ENCODE measurements at places on chromosomes 16 and 17.

GRCh38 chr17:3004150-3004801, 59.1 kb downstream of the OR1D5 start:
- DNase-seq, result peak; percentile 40

- no peak for DNase-seq
These were observed 337.8 kb upstream of the ZFHX3 start for GRCh38 chr16:73385696-73386095.

- no peak for DNase-seq
These were observed 76.2 kb upstream of the KSR1 start for GRCh38 chr17:27379888-27380533.

GRCh38 chr16:76276745-76277438, at the start of gene CNTNAP4:
Gene CNTNAP4, plus strand, starts transcription at chr16:76277401. Its CDS starts 262 bp downstream, at chr16:76277663.
- no peak for DNase-seq

DNA sequence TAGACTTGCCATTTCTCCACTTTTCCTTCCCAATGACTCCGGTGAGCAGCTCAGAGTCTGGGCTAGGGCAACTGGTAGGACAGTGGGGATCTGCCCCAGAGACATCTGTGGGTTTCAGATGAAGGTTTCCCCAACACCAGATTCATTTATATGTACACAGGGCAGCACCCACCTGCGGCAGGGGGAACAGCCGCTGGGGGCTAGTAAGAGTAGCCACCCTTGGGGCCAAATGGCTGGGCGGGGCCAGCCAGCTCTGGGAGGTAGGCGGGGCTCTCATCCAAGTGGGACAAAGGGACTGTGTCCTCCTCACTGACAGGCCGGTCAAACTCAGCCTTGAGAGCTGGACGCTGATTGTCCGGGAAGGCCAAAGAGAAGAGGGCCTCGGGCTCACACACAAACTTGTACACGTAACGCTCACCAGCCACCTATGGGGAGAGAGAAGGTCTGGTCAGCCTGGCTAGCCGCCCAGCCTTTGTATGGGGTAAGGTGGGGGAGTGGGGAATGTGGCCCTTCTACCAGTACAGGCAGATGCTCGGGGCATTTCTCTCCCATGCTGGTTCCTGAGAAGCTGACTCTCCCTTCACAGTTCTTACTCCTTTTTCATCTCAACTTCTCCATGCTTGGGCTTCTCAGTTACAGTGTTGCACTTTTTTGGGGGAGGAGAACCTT, 17.7 kb downstream of the ETV4 start:
- no peak for DNase-seq

DNA sequence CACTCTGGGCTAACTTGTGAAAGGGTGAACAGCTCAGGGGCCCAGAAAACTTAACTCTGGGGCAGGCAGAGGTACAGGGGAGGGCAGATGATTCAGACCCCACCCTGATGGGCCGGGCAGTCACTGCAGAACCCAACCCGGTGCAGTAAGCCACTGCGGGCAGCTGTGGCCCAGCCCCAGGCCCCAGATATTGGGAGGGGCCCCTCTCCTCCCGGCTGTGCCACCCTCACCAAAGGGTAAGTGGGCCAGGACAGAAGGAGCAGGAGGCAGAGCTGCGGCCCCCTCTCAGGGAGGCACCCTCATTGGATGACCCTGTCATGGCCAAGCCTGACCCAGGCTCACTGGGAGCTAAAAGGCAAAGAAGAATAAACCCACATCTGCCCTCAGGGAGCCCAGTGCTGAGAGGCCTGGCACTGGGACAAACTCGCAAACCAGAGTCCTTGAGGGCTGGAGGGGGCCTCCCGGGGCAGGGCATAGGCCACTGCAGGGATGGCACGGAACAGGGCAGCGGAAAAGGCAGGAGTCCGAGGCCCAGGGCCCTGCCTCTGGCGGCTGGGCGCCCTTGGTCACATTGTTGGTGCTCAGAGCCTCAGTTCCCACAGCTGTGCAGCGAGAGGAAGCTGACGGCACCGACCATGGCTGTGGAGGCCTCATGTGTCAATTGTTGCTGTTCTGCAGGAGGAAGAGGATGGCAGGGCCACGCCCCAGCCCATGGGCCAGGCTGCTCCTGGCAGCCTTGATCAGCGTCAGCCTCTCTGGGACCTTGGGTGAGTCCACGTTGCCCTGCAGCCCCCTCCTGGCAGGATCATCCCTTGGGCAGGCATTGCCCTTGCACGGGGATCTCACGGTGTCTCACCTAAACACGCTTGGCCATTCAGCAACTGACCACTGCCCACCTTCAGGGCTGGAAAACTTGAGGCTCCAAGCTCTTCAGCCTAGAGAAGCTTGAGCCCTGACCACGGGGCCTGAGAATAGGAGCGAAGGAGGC, 3.1 kb downstream of the ITGB4 start:
- DNase-seq, result no peak

DNA sequence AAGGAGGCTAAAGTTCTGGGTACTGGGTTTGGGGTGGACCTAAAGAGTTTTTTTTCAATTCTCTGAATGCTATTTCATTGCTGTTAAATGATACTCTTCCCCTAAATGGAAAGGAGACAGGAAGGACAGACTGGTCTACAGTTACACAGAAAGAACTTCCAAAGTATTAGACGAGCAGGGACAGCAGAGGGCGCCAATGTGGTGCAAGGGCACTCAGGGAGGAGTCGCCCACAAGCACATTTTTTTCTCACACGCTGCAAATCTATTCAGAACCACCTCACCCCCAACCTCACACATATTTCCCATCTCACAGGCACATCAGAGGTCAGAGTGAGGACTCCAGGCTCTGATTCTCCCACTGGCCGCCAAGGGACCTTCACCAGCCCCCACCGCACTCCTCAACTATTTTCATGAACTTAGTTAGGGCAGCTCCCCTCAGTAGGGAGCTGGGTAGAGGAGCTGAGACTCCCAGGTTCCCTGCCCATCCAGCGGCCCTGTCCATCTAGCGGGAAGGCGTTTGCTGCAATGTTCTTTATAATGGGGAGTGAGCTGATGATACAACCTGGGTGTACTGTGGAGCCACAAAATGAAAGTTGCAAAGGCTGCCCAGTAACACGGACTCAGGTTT, 6.8 kb upstream of the CA4 start:
- peak; percentile 74 for DNase-seq

- peak; percentile 18 for DNase-seq
These were observed 55.5 kb downstream of the SYT17 start for GRCh38 chr16:19223235-19224170.

DNA sequence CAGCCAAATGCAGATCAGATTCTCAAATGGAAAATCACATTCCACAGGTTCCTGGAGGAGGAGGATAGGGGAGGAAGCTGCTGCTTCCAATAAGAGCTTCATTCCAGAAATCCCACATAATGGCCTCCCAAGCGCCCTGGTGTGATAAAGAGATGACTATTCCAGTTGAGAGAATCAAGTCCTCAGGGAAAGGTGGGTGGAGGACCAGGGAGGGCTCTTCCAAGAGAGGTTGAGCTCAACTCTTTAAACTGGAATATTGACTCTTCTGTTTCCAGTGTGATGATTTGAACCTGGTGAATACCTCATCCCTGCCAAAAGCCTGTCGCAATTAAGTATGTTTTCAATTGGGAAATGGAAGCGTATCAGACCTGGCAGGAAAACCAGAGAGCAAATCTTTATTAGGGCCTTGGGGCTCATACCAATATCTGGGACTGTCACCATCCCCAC, 81.4 kb upstream of the DYNLRB2 start:
- no peak for DNase-seq

Data from stimulated activated naive CD8-positive, alpha-beta T cell treated with anti-CD3 and anti-CD28 coated beads, Interleukin-15, amount 100 ng/mL, for 72 hours (primary cell).